AG09309 (cell line): ENCODE measurements at places on chromosomes 4 and X.

GRCh38 chr4:186472948-186473347 lies 82.4 kb downstream of the MTNR1A start:
- no peak for DNase-seq

DNA sequence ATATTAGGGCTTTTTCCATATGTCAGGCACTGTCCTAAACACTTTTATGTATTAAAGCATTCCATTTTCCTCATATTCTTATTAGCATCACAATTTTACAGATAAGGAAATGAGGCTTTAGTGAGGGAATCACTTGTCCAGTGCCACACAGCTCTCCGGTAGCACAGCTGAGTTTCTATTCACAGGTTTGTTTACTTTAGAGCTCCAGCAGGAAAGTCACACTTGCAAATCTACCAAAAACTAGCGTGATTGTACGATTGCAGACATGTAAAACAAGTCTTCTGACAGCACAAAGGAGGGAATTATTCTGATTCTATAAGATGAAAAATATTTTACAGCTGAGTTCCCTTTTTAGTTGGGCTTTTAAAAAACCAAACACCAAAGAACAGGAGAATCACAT lies 472.1 kb downstream of the TMA16 start:
- DNase-seq = no peak

DNA sequence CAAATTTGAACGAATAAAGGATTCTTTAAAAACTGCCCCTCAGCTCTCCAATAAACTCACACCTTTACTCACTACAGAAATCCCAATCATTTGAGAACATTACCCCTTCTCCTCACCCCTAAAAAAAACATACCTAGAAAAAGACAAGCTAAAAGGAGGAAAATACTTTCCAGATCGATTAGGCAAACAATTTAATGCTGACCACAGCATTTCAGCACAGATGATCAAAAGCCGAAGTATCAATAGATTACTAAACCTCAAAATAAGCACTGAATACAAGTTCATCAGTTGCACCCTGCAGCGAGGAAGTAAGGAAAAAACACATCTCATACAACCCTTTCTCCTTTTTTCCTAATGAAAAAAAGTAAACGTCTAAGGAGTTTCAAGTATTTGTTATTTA lies 65.5 kb downstream of the MBNL3 start:
- no peak for DNase-seq

- DNase-seq = no peak
Observed at GRCh38 chrX:2466876-2467656, 33.7 kb downstream of the DHRSX start.
